ENCODE measurements at places on chromosomes 1 and 21. TPM values are rescaled to one million over a fixed set of nuclear protein-coding genes. Genes with fewer than 3 reads are reported as not detected.

SNAPIN gene
- 30.8 TPM for total RNA-seq

FOXD3 gene
- total RNA-seq = 0.39 TPM

C4BPA gene
- total RNA-seq = not detected

RAB3B gene
- 12.9 TPM for total RNA-seq

AK5 gene
- 0.91 TPM for total RNA-seq

LRRC38 gene
- not detected for total RNA-seq

PDZK1IP1 gene
- not detected for total RNA-seq

CYP4Z1 gene
- total RNA-seq = not detected

S100A3 gene
- not detected for total RNA-seq

MEGF6 gene
- 64.7 TPM for total RNA-seq

CELA3A gene
- total RNA-seq = not detected

PTPRF gene
- total RNA-seq = 171 TPM

CHAF1B gene
- total RNA-seq = 2.0 TPM

OR2M5 gene
- not detected for total RNA-seq

SLAMF1 gene
- not detected for total RNA-seq

SLC66A1 gene
- 41.1 TPM for total RNA-seq

BTG2 gene
- total RNA-seq = 88.6 TPM

OLIG2 gene
- 21.4 TPM for total RNA-seq

NR1I3 gene
- total RNA-seq = not detected

RAB29 gene
- 1.7 TPM for total RNA-seq

RHCE gene
- 1.2 TPM for total RNA-seq

LAMB3 gene
- total RNA-seq = 0.54 TPM

PCAT6 gene
- 7.7 TPM for total RNA-seq

DPT gene
- not detected for total RNA-seq

RPTN gene
- not detected for total RNA-seq

ZNF124 gene
- 137 TPM for total RNA-seq

MNDA gene
- total RNA-seq = not detected

SPRR2G gene
- total RNA-seq = not detected

GIPC2 gene
- not detected for total RNA-seq

OR2AJ1 gene
- not detected for total RNA-seq

BLACAT1 gene
- total RNA-seq = 1.1 TPM

RAB7B gene
- total RNA-seq = not detected

SHISAL2A gene
- not detected for total RNA-seq

DMRTA2 gene
- 0.42 TPM for total RNA-seq

BSDC1 gene
- total RNA-seq = 161 TPM

WNT3A gene
- total RNA-seq = not detected

ST6GALNAC3 gene
- 6.5 TPM for total RNA-seq

KRTAP10-5 gene
- total RNA-seq = not detected

LCE3D gene
- not detected for total RNA-seq

KANK4 gene
- total RNA-seq = not detected

UAP1 gene
- 34.1 TPM for total RNA-seq

GFI1 gene
- total RNA-seq = not detected

OR6K3 gene
- total RNA-seq = not detected

LAD1 gene
- 0.25 TPM for total RNA-seq

TMEM269 gene
- total RNA-seq = 0.32 TPM

MCOLN2 gene
- not detected for total RNA-seq

ADGRB2 gene
- total RNA-seq = 15.8 TPM

Measured in glutamatergic neuron (in vitro differentiated cells).